ENCODE measurements at places on chromosomes 5 and 9.

GRCh38 chr5:80756292-80756691 is 101.5 kb upstream of the DHFR start:
- no peak for DNase-seq

- DNase-seq = no peak
These were observed 261.9 kb downstream of the GADD45G start for GRCh38 chr9:89866701-89867100.

DNA sequence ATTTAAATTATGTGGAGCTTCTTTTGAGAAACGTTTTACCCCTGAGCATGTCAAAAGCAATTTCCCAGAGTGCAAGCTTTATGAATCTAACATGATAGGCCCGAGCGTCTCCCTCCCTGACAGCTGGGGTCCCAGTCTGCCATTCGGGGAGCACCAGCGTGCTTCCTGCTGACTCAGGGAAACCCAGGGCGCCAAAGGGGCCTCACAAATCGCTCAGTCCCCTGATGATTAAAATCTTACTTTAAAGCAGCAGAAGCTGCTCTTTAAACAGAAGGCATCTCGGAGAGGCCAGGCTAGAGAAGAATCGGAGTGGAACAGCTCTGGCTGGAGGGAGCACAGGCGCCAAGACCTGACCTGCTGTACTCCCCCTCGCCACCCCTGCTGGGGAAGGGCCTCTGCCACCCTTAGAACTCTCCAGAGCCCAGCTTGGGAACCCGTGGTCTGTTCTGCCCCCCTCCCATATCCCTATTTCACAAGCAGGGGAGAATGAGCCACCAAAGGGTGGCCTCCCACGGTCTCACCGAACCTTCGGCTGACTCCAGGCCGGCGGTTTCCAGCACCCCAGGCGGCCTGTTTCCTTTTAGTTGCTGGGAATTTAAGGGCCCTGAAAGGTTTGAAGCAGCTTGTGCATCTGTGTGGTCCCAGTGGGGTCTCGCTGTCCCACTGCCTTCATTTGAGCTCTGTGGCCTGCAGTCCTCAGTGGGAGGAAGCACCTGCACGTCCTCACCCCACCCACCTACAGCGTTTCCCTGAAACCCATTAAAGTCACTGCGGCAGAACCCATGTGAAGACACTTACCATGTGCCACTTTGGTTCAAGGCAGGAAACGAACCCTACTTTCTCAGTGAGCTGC is 147.6 kb downstream of the COL23A1 start:
- no peak for DNase-seq

DNA sequence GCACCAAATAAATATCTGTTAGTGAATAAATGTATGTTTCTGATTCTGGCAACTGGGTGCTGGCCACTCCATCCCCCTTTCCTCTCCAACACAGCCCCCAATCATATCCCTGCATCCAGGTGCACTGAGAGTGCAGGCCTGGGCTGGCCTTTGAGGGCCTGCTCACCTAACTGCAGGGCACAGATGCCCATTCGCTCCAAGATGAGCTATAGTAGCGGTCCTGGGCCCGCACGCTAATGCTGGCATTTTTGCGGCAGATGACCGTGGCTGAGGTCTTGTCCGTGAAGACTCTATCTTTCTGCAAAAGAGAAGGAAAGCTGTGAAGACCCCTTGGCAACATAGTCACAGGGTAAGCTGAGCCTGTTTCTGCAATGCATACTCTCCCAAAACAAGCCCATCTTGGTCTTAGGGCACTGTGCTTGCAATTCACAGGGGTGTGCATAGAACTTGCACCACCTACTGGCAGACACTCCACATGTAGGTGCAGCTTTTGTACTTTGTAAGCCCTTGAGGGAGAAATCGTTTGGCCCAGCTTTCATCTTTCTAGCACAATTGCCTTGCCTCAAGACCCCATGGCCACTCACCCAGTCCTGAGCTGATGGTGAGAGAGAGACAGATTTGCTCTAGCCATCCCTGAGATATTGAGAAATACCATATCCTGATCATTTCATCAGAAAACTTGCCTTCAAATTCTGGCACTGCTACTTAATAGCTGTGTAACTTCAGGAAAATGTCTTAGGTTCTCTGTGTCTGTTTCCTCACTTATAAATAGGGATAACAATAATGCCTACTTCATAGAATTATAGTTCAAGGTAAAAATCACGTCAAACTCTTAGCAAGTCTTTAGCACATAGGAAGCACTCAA is 13.5 kb downstream of the IL12B start:
- DNase-seq = peak; percentile 24

- DNase-seq = peak; percentile 79
These were observed at the start of the genes CENPK and PPWD1 for GRCh38 chr5:65562731-65563701. CENPK (minus strand) TSS chr5:65563168; CDS start chr5:65554907, 8,261 bp downstream. PPWD1 (plus strand) TSS chr5:65563296; CDS start chr5:65563311, 15 bp downstream.

DNA sequence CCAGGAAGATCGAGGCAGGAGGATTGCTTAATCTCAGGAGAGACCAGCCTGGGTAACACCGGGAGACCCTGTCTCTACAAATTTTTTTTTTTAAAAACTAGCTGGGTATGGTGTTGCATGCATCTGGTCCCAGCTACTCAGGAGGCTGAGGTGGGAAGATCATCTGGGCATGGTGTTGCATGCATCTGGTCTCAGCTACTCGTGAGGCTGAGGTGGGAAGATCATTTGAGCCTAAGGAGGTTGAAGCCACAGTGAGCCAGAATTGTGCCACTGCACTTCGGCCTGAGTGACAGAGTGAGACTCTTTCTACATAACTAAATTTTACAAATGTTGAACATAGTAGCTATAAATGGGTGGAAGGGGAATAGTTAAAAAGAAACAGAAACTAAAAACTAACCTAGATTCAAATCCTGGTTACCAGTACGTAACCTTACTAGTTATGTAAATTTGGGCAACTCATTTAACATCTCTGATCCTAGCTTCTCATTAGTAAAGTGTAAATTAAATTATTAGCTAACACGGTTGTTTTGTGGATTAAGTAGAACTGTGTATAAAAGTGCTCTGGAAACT is 41.7 kb downstream of the TMEM161B start:
- DNase-seq = no peak

DNA sequence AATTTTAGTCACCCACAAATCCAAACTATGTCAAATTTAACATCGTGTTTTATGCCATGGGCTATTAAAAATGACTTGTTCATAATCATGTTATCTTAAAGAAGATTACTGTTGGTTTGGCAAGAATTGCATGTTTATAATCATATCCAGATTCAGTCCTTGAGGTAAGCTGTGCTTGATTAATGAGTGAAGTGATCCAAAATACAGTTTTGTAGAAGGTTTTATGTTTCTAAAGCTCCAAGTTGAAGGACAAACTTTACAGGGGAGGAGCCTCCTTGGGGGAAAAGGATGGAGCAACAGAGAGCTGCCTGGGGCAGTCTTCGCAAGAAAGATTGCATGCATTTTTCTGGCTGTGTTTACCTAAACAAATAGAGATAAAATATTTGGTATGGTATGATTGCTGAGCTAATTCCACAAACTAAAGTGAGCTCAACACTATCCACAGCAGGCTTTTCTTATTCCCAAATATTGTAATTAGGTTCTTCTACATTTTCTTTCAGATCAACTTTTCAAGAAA is 189.5 kb upstream of the TYRP1 start:
- DNase-seq = no peak

All from skeletal muscle cell (primary cell).